Heart right ventricle (tissue), 16 donors: ENCODE measurements at places on chromosomes 2 and 18. TPM values are rescaled to one million over a fixed set of nuclear protein-coding genes. Genes with fewer than 3 reads are reported as not detected.
A peak's percentile ranks its signal among the peaks of the same experiment; 100 is the strongest.

LYG2 gene
- polyA plus RNA-seq, result not detected

- no peak for DNase-seq
Observed at GRCh38 chr2:240132651-240132980, 3.5 kb downstream of the COPS9 start.

ABCA12 gene
- polyA plus RNA-seq, result not detected

- no peak for DNase-seq
Observed at GRCh38 chr2:40282428-40282827, 169.5 kb downstream of the SLC8A1 start.

GRB14 gene
- polyA plus RNA-seq, result 4.5 TPM

DNA sequence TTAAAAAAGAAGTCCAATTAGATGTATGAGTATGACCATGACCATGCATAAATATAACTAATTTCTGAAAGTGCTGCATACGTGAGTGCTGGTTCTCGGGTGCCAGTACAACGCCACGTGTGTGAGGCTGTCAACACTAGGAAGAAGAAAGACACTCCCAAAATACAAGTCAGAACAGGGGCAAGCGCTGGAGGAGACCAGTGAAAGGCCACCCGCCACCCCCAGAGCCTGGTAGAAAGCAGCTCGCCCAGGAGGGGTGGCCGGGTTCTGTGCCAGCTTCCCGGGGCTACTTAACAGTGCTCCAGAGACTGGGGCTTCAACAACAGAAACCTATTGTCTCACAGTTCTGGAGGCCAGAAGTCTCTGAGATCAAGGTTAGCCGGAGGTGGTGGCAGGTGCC lies 147.6 kb downstream of the RTP5 start:
- DNase-seq, result no peak

DNA sequence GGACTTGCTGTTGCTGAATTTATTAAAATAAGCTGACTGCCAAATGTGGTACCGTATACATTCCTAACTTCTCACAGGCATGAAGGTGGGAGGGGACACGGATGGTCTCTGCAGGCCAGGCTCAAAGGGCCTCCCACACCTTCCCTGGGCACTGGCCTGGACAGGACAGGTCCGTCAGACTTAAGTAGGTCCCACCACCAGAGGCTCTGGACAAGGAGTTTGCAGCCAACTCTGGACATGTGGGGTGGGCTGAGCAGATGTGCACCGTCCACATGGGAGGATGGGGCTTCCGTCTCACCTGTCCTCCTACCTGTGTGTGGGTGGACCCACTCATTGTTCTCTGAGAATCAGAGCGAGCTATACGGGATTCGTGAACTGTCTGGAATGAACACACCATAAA lies 8.2 kb downstream of the ODC1 start:
- no peak for DNase-seq

- no peak for DNase-seq
Observed at GRCh38 chr18:28529644-28530043, 352.7 kb upstream of the CDH2 start.

DNA sequence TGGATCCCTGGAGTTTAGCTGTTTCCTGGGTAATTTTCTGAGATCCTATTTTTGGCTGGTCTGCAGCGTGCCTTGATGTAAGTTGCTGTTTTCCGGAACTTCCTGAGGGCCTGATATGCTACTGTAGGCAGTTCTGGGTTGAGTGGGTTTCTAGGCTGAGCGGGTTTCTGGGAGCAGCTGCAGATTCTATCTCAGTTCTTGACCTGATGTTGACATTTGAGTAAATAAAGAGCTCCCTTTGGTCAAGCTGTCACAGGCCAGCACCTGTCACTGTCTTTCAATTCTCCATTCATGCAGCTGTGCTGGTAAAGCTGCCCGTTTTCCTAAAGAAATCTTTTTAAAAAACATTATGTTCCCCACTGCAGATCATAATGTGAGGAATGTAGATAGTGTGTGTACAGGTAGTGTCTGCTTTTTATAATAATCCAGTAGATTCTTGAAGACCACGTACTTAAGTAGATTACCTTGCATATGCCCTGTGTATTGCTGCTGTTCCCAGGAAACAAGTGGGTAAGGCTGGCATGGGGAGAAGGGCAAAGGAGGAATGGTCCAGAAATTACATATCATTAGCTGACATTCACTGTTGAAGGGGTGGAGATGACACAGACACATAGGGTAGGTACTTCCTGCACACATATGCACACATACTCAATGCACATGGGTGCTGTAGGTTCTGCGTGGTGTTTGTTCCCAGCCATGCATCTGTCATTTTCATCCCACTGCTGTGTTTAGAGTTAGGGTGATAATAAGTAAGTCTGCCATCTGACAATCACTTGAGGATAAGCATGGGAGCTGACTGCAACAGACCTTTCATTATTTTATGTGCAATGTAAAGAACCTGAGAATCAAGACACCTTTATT lies 25.9 kb downstream of the CD28 start:
- no peak for DNase-seq

DNA sequence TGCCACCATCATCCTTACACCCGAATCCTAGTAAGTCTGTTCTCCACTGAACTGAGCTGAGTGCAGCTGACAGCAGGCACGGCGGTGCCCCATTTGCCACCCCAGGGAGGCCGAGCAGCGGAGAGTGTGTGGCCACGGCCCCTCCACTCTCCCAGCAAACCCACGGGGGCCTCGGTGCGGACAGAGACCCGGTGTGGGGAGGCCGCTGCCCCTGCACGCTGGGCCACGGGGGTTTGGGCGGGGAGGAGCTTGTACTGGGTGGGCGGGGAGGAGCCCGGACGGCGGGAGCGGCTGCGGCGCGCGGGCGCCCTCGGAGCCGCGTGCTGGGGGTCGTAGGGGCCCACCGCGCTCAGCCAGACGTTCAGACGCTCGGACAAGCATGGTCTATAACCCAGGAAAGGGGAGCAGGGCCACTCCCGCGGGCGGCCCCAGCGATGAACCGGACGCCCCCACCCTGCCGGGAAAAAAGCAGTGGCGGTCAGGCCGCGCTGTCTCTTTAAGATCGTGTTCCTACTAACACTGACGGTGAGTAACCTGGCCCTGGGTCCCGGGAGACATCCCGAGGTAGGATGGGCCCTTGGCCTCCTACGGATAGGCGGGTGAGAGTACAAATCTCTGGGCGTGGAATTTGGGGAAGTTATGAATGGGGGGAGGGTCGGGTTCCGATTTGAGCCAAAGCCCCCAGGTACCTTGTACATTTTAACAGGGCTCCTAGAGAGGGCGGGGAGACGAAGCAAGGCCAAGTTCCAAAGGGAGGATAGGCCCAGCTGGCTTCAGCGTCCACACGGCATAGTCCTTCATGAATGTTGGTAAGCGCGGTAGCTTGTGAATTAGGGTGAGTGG lies at the start of gene ITPRIPL1:
TSS of gene ITPRIPL1 (plus strand) at position 277 of the 843 bp plus-strand sequence. CDS start at position 800, 523 bp downstream.
- peak; percentile 31 for DNase-seq

DNA sequence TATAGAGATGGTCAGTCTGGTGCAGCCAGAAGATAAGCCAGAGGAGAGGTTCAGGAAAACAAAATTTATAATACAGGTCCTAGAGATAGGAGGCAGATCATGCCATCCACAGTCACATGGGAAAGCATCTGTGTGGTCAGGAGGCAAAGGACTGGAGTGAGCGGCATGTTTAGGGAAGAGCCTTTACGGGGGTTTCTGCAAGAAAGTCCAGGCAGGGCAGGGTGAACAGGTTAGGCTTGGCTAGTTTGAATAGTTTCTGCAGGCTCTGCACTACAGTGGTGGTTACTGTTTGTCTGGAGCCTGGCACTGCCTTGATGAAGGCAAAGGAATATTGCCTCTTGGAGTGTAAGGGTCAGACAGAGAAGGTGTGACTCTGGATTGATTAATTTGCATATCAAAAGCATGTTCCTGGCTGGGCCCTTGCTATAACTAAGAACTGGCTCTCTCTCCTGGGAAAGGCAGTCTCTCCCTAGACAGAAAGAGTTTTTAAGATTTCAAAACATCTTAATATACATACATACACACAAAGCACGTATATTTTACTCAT lies 1034.7 kb upstream of the CHAC2 start:
- DNase-seq, result no peak

IL18RAP gene
- polyA plus RNA-seq, result 0.44 TPM

- DNase-seq, result no peak
Observed at GRCh38 chr2:10362096-10362897, 59.6 kb downstream of the HPCAL1 start.

DSG4 gene
- polyA plus RNA-seq, result not detected

DNA sequence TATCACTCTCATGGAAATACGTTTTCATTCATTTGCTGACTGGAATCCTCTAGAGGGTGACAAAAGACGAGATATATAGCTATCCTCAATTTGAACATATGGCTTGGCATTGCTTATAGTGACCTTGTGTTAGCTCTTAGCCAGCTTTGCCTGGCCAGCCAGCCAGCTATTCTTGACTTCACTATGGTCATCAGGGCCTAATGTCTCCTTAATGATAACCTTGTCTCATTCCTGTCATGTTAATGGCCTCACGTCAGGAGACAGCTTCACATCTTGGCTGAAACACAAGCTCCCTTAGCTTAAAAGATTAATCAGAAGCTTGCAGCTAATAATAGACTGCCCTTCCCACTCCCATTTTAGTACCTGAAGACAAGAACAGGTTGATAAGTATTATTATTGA lies 1517.5 kb upstream of the PIK3C3 start:
- peak; percentile 33 for DNase-seq

RGPD5 gene
- 2.2 TPM for polyA plus RNA-seq

DNA sequence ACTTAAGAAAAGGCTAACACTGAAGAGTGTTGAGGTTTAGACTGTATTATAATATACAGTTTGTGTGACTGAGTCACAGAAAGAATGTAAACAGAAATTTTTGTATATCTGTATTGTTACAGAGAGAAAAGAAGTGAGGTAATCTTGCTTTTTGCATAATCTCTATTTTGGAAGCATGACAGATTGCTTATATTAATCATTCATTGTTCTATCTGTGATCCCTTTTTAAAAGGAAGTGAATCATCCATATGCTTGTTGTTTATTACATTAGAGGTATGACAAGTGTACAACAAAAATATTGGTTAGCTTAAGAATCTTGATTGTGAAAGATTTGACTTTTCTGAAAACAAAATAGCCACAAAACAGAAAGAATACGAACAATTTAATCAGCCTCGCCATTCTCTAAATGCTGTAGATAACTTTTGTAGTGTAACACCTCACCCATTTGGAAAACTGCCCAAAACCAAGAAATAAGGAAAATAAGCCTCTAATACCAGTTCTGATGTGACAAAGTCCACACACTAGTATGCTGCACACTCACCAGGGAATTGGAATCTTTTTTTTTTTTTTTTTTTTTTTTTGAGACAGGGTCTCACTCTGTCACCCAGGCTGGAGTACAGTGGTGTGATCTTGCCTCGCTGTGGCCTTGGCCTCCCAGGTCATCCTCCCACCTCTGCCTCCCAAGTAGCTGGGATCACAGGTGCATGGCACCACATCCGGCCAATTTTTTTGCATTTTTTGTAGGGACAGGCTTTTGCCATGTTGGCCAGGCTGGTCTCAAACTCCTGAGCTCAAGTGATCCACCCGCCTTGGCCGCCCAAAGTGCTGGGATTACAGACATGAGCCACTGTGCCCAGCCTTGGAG lies 91.5 kb upstream of the LPIN2 start:
- no peak for DNase-seq

SOWAHC gene
- polyA plus RNA-seq, result 1.2 TPM

DNA sequence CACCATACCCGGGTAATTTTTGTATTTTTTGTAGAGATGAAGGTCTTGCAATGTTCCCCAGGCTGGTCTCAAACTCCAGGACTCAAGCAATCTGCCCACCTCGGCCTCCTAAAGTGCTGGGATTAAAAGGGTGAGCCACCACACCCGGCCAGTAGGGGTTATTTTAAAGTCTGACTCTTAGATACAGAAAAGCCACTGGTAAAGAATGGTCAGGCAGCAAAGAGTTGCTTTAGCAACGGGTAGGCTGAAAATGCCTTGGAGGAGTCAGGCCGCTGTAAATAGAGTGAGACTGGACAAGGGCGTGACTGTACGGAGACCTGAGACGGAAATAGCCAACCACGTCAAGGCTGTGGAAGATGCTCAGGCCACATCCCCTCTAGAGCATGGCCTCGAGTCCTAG lies 54.2 kb downstream of the ACKR3 start:
- no peak for DNase-seq

DNA sequence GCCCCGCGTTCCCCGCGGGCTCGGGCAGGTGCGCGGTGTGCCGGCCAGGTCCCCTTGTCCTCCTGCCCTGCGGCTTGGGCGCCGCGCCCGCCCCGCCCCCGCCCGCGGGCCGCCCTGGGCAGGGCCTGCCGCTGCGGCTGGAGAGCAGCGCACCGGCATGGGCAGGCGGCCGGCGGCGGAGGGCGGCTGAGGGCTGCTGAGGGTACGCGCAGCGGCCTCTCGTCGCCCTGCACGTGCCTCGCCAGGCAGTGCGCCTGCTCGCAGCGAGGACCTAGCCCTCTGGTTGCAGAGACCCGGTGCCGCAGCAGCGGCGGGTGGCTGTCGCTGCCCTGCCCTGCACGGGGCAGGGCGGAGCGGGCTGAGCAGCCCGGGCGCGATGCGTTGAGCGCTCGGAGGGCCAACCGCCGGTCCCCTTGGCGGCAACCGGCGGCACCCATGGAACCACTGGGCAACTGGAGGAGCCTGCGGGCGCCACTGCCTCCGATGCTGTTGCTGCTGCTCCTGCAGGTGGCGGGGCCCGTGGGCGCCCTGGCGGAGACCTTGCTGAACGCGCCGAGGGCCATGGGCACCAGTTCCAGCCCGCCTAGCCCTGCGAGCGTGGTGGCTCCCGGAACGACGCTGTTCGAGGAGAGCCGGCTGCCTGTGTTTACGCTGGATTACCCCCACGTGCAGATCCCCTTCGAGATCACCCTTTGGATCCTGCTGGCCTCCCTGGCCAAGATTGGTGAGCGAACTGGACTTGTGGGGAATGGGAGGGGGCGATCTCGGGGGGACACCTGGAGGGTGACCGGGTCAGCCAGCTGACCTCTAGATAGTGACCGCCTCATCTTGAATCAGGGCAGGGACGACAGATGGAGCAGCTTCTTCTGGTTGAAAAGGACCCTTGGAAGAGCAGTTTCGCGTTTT lies at the start of gene SLC9A2:
TSS of gene SLC9A2 (plus strand) at position 140 of the 906 bp plus-strand sequence. CDS start at position 436, 296 bp downstream.
- DNase-seq, result no peak

DNA sequence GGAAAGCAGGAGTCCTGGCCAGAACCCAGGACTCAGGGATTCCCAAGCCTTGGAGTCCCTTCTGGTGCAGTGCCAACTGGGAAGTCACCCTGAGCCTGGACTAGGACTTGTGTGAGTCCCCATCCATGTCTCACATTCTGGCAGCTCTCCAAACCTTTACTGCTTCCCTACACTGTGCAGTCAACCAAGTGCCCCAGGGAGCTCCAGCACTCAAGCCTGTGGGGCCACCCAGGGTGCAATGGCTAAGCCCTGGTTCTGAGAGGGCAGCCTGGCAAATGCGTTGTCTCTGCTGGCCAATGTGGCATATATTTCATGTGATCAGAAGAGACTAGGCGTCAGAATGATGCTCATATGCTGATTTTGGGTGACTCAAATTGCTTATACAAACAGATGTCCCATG lies 223.4 kb downstream of the SP3 start:
- DNase-seq, result no peak

GRCh38 chr2:196182439-196183171 lies 11.2 kb upstream of the STK17B start:
- DNase-seq, result no peak

DNA sequence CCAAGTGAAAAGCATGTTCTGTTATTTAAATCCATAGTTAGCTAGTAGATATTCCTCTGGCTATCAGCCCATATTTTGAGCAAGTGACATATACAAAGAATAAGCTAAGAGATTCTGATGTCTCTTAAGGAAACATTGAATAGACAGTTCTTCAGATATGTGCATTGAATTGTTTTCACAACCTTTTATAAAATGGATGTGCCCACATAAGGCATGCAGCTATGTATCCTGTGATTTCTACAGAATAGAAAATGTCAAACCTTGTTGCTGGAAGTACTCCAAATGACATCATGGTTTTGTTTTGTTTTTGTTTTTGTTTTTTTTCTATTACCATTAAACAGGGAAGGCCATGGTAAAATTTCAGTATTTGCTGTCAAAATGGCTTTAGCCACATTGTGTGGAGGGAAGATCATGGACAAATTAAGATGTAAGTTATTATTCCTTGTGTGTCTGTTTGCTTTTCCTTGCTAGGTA lies 95.8 kb downstream of the DTNA start:
- DNase-seq, result no peak
